ENCODE measurements at places on chromosomes 11 and 22. TPM values are rescaled to one million over a fixed set of nuclear protein-coding genes. Genes with fewer than 3 reads are reported as not detected.
A peak's percentile ranks its signal among the peaks of the same experiment; 100 is the strongest.

Gene PTPRCAP
- total RNA-seq = 401 TPM

DNA sequence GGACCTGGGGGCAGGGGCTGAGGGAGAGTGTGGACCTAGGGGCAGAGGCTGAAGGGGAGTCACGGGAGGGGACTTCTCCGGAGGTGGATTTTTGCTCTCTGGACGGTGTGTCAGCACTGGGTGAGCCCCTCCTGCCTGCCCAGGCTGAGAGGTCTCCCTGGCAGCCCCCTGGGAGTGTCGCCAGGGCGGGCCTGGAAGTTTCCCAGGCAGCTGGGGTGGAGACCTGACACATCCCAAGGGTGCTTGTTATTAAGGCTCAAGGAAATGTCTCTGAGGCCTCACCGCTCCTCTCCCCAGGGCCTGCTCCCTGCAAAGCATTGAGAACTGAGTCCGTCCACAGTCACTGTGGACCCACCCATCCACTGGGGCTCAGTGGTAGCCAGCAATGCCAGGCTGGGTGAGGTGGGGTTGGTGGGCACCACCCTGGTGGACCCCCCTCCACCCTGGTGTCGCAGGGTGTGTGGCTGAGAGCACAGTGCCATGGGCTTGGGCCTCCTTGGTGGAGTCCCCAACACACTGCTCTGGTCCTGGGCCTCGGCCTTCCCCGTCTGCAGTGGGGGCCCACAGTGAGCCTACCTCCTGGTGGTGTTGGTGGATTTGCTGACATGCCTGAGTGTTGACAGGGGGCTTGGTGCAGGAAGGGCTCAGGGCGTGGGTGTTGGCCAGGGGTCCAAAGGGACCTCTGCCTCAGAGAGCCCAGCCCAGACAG is 2.5 kb downstream of the CD81 start:
- DNase-seq = no peak

DNA sequence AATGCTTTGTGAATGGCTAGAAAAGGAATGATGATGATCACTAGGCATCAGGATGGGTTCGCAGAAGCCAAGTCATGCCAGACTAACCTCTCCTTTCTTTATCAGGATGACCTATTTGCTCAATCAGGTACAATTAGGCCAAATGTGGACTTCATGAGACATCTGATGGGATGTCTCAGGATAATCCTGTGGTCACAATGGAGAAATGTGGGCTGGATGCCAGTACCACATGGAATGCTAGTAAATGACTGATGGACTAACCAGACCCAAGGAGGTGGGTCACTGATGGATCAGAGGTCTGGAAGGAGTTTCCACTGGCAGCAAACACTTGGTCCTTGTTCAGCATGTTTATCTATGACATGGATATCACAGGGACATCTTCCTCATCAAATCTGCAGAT is 94.8 kb upstream of the PHOX2A start:
- DNase-seq = no peak

Gene SMC1B
- 0.81 TPM for total RNA-seq

DNA sequence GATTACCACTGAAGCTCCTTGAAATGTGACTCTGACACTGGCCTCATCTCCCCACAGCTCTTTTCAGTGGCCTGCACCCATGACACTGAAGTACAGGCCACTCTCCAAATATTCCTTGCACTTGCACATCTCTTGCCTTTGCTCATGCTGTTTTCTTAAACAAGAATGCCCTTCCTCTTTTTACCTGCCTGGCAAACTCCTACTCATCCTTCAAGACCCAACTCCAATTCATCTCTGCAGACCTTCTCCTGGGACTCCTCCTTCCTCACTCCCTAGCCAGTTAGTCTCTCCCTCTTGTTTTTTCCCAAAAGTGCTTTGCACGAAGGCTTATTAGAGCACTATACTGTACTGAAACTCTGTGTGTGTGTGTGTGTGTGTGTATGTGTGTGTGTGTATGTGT is 2.6 kb downstream of the KCNE3 start:
- no peak for DNase-seq

GRCh38 chr22:22849640-22850610 is 37.7 kb upstream of the IGLL5 start:
- DNase-seq = no peak

Gene KRTAP5-8
- total RNA-seq = not detected

- no peak for DNase-seq
These were observed 72.3 kb downstream of the BBOX1 start for GRCh38 chr11:27112946-27113345.

GRCh38 chr11:2213890-2214526 is 42.4 kb upstream of the TH start:
- DNase-seq = peak; percentile 12

DNA sequence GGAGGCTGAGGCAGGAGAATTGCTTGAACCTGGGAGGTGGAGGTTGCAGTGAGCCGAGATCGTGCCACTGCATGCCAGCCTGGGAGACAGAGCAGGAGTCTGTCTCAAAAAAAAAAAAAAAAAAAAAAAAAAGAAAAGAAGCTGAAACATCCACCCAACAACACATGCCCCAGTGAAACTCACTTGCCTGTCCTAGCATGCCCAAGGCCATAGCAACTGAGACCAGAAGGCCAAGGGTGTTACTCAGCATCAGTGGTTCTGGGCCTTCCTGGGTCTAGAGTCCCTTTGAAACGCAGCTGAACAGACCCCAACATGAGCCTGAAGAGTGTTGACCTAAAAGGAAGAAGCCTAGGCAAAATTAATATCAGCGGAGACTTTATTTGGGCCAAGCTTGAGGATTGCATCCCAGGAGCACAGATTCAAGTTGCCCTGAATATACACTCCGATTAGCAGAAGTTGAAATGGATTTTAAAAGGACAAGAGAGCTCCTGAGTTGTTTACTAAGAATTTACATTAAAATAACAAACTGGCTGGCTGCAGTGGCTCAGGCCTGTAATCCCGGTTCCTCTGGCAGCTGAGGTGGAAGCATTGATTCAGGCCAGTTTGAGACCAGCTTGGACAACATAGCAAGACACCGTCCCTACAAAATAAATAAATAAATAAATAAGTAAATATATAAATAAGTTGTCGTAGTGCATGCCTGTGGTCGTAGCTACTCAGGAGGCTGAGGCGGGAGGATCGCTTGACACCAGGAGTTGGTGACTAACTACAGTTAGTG is 7.0 kb downstream of the PRDX5 start:
- no peak for DNase-seq

DNA sequence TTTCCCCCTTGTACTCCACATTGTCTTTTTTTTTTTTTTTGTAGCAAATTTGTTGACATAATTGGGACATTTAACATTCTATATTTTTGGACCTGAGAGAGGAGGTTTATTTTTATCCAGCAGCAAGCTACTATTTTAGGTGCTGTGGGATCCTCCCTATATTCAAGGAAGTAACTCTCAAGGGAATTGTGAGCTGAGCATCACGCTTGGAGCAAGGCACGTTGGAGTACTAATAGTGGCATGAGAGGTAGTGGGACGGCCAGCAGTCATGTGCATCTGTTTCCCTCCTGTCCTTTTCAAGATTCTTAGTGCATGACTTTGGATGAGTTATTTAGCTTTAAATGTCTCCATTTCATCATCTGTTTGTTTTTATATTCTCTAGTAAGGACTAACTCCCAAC is 52.3 kb downstream of the EXT2 start:
- no peak for DNase-seq

GRCh38 chr22:48902983-48903650 is 924.6 kb downstream of the BRD1 start:
- no peak for DNase-seq

GRCh38 chr11:68328374-68329091 is 16.1 kb downstream of the LRP5 start:
- DNase-seq = no peak

Data from activated CD4-positive, alpha-beta memory T cell treated with anti-CD3 and anti-CD28 coated beads, Interleukin-2, amount 10 ng/mL, durations not matched to agents 7 days and 5 days (primary cell).